NCI-H1092 (cell line): ENCODE measurements at places on chromosomes 3 and 15.

GRCh38 chr3:33658621-33658990 is 59.4 kb downstream of the CLASP2 start:
- no peak for DNase-seq

DNA sequence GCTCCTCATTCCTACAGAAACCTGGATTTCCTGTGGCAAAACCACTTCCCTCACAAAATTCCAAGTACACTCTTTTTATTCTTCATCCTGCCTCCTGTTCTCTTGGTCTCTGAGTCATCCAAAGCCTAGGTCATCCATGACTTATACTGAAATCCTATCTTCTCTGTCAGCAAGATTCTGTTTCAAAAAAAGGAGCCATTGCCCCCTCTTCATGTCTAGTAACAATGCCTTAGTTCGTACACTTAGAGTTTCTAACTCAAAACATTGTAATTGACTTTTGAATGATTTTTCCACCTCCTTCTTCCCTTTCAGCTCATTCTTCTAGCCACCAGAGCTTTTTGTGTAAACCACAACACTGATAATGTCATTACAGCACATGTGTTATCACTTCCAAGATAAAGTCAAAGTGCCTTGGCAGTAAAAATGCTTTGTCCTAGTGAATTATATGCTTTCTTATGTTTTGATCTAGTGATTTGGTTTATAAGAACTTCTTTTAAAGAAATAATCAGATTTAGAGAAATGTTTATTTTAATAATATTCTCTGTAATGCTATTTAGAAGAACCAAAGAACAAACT is 256.5 kb upstream of the NECTIN3 start:
- DNase-seq = no peak

GRCh38 chr15:67127965-67128364 is 62.6 kb downstream of the SMAD3 start:
- DNase-seq = no peak

DNA sequence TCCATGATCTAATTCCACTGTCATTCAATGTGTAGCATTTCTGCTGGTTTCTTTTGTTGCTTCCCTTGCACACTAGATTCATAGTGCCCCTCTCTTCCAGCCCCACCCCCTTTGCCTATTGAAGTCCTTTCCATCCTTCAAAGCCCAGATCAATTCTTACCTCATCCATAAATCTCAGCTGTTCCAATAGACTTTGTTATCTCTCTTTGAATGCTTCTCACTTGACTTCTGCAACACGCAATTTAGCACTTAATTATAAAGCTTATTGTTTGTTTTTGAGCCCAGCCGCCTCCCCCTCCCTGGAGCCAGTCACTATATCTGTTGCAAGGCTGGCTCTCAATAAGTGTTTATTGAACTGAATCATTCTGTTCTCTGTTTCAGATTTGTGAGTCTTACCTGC is 174.6 kb upstream of the TBL1XR1 start:
- peak; percentile 79 for DNase-seq

DNA sequence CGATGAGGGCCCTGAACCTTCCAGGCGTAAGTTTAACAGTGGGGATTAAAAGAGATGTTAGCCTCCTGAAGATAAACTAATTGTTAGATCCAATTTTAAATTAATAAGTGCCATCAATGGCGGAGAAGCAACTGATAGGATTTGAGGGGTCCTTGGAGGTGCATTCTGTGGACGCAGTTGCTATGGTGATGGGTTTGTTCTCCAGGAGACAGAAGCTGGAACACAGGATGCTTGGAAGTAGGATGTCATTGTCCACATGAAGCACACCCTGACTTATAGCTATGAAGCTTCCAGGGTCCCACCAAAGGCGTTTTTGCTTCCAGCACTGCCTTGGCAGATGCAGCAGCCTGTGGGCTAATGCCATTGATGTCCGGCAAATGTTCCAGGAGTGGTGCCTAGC is 331.0 kb upstream of the IL12A start:
- DNase-seq = no peak

GRCh38 chr3:36482256-36482655 is 102.0 kb downstream of the STAC start:
- no peak for DNase-seq

DNA sequence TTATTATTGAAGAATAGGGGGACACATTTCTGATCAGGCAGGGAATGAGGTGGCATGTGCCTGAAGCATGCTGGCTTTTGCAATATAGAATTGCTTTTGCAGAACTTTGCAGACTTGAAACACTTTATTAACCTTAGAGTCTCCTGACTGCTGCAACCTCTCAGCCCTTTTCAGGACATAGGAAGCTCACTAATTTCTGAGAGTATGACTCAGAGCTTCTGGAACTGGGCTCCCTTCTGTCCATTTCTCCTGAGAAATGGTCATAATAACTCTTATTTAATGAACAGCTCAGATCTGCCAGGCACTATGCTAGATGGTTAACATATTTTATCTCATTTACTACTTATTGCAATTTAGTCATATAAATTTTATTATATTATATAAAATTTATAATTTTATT is 38.6 kb upstream of the DGKG start:
- DNase-seq = no peak

GRCh38 chr3:147411815-147412241 is 2.7 kb downstream of the ZIC1 start:
- DNase-seq = no peak

DNA sequence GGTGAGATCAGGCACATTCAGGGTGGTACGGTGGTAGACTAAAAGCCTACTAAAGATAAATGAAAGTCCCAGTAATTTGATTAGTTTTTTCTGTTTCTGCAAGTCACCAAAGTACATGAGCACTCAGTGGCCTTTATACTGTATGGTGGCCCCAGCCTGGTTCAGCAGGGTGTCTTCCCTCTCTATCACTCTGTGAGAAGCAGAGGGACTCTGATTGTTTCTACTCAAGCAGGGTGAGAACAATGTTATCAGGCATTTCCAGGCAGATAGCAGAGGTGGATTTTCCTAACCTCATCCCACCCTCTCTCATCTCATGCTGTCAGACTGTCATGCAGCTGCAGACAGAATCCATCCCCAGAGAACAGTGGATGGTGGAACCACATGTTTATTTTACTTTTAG is 71.5 kb upstream of the BFSP2 start:
- no peak for DNase-seq

DNA sequence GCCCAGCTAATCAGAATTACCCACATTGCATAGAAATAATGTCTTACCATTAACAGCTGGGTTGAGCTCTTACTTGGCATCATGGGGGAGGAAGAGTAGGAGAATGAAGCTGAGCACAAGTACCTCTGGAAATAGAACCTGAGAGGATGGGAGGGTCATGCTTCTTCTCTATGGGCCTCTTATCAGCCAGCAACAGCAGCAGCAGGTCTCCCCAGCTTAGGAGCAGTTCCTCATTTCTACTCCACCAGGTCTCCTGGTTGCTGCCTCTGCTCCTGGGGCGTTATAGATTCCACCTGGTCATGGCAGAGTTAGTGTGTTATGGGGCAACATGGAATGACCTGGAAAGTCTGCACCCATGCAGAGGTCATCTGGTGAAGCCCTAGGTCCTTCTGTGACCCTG is 3.4 kb downstream of the FSD2 start:
- DNase-seq = no peak

DNA sequence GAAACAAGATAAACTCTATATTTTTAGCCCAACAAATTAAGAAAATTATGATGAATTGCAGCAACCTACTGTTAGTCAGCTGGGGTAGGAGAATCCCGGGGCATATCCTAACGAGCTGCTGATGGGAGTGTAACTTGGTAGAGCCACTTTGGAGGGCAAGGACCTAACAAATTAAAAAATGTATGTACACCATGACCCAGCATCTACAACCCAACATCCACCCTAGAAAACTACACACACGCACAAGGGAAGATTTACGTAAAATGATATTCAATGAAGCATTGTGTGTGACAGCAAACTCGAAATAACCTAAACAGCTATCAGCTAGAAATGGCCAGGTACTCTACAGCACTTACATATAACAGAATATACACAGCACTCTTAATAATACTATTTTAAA is 1.9 kb downstream of the BCL2A1 start:
- no peak for DNase-seq

- no peak for DNase-seq
Observed at GRCh38 chr15:75193976-75194375, 7.7 kb upstream of the C15orf39 start.

- DNase-seq = no peak
Observed at GRCh38 chr3:129315223-129315997, 36.7 kb downstream of the HMCES start.

GRCh38 chr3:33932010-33932764 is 133.8 kb downstream of the PDCD6IP start:
- DNase-seq = no peak

DNA sequence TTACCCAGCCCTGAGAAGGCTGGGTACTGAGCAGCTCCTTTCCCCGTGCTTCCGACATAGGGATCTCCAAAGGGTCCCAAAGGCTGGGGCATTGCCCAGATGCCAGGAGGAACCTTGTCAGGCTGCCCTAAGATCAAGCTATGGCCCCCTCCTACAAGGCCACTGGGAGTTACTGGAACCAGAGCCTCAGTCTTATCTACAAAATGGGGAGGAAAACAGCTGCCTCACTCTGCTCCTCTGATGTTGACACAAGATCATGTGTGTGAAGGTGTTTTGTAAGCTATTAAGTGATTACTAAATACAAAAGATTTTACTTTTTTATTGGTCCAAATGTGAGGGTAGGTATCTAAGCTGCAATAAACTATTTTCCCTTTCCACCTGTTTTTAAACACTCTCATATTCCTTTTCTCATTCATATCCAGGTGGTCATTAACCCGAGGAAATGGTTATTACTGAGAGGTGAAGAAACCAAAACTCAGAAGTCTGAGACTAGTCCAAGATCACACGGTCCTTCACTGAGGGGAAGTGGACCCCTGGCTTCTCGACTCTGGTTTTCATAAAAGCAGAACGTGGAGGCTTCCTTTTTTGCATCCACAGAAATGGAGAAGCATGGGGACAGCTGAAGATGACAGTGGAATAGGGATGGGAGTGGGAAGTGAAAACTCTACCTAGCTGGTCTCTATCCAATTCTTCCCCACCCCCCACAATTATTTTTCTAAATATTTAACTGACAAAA is 1.7 kb downstream of the ARPIN start:
- DNase-seq = no peak

GRCh38 chr15:85499371-85499887 is 119.0 kb downstream of the AKAP13 start:
- DNase-seq = peak; percentile 2

DNA sequence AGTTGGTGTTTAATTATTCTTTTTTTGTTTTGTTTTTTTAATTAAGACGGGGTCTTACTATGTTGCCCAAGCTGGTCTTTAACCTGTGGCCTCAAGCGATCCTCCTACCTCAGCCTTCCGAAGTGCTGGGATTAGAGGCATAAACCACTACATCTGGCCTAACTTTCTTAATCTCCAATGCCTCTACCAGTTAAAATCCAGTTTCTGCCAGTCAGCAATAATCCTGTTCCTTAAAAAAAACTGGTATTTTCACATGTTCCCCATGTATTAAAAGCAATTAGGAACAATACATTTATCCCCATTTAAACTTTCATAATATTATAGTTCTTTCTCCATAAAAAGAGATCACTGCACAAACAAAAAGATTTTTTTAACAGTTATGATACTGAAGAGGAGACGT is 21.2 kb downstream of the DCAF1 start:
- DNase-seq = no peak

DNA sequence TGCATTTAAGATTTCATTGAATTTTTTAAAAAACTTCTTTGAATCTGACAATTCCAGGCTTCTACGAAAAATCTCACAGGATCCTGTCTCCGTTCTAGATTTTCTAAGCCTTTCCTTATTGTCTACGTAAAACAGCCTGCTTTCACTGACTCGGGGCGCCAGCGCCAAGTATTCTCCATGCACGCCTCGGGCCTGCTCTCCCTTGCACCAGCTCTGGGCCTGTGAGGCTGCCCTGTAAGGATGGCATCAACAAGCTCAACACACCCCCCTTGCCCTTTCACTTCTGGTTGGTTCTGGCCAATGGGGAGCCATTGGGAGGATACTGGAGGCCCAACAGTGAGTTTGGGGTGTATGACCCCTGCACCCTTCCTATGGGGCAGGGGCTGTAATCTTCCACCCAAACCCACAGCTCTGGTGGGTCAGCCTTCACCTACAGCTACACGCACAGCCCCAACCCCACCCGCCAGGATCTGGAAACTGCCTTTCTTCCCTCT is 47.8 kb downstream of the SLC41A3 start:
- DNase-seq = no peak

DNA sequence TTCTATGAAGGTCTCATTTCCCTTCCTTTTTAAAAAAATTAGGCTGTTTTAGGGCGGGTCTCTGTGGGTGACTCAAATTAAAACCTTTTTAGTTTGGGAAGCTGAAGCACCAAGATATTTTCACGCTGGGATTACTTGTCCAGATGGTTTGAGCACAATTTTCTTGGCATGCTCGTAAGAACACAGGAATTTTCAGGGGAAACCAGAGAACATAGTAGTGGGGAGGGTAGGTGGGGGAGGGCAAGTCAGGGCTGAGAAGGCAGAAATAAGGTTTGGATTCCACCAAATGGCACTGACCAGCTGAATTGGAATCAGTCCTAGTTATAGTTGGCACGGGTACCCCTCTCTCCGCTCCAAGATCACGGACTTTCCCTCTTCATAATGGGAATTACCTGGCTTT is 97.3 kb upstream of the LRIG1 start:
- DNase-seq = no peak

- no peak for DNase-seq
Observed at GRCh38 chr3:146540978-146541377, 3.4 kb downstream of the PLSCR1 start.

- no peak for DNase-seq
Observed at GRCh38 chr15:65385870-65386258, 8.1 kb upstream of the IGDCC3 start.

GRCh38 chr3:58025837-58026569 is 17.8 kb downstream of the FLNB start:
- peak; percentile 82 for DNase-seq

- no peak for DNase-seq
Observed at GRCh38 chr3:100087198-100087597, 27.1 kb downstream of the FILIP1L start.

DNA sequence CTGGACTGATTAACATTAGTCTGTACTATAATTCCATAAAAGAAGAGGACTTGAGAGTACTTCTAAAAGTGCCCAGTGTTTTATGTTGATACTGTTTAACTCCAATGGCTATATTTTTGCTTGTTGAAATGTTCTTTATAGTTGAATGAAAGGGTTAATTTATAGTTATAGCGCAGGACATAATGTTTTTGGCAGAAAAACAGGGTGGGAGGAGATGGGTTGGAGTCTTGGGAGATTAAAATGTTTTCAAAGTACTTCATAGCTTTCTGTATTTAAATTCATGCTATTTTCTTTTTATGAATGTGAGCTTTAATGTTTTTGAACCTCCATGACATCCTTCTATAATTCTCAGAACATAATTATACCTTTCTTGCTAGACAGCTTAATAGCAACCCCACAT is 108.2 kb downstream of the CNTN3 start:
- no peak for DNase-seq
